Cardiac muscle cell (in vitro differentiated cells and primary cell): ENCODE measurements at places on chromosomes 11 and 22.

DNA sequence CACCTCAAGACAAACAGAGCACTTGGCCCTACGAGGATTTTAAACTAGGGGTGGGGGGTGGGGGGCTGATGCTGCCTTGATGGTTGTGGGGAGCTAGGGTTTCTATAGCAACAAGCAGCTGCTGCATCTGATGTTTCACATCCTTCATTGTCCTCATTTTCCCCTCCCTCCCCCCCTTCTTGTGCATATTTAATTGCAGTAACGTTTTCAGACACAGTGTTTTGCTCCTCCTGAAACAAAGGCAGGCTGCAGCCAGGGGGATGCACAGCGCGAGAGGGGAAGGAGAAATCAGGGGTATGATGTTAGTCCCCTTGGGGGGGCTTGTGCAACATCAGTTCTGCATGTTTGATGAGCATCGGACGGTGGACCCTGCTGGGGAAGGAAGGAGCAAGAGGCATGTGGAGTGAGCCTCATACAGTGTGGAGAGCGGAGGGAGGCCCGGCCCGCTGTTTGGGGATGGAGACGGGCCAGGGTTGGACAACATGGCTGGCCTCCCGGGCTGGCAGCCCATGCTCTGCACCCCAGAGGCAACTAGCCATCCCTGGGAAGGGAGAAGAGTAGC, 208.3 kb downstream of the CEP164 start:
- DNase-seq, result no peak

- peak; percentile 42 for DNase-seq
These were observed 9.0 kb upstream of the BID start for GRCh38 chr22:17783312-17783711.

GRCh38 chr22:31897842-31898805, 46.2 kb upstream of the YWHAH start:
- no peak for DNase-seq

- DNase-seq, result no peak
These were observed 56.8 kb downstream of the CD82 start for GRCh38 chr11:44622190-44622650.

DNA sequence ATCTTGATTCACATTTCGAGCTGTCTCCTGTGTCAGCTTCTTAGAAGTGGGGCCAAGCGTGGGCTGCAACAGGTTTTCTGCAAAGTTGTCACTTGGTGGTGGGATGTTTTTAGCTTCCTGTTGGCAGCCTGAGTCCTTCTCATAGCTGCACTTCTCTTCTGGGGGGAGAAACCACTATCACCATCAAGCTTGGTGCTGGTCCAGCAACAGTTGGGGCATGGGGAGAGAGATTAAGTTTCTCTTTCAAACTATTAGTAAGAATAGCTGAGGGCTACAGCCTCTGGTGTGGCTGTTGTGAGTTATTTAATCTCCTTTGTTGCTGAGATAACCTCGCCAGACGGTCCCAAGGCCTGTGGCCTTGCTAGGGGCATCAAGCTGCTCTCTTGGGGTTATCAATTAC, 123.3 kb upstream of the CRYBB3 start:
- no peak for DNase-seq

- DNase-seq, result peak; percentile 27
These were observed 6.1 kb upstream of the ZBTB16 start for GRCh38 chr11:114053406-114053805.

DNA sequence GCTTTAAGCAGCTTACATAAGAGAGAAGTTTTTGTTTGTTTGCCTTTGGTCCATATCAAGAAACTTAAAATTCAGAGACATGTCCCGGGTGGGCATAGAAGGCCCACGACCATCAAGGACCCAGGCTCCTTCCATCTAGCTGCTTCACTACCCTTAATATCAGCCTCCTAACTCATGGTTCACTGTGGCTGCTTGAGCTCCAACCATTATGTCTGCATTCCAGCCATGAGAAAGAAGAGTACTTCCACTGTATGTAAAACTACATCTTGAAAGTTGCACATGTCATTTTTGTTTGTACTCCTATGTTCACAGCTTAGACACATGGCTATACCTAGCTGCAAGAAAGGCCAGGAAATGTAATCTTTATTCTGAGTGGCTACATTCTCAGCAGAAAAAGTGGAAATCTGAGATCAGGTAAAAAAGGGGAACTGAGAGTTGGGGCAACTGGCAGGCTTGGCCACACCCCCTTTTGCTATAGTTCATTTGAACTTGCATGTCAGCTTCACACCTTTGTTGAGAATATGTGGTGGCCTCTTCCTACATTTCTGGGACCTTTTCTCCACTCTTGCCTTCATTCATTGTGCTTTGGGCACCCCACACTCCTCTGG, 81.3 kb upstream of the TP53I11 start:
- DNase-seq, result no peak

DNA sequence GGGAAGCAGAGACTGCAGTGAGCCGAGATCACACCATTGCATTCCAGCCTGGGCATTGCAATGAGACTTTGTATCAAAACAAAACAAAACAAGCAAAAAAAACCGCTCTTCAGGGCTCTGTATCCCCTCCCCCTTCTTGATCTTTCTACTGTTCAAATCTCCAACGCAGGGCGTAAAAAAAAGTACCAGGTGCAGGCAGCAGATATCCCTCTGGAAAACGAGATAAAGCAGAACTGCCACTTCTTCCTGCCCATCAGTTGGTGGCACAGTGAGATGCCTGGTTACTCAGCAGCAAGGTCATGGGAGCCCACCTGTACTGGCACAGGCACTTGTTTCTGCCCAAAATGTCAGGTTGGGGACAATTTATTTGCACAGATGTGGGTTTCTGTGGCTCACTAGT, 11.2 kb downstream of the CCS start:
- DNase-seq, result no peak

DNA sequence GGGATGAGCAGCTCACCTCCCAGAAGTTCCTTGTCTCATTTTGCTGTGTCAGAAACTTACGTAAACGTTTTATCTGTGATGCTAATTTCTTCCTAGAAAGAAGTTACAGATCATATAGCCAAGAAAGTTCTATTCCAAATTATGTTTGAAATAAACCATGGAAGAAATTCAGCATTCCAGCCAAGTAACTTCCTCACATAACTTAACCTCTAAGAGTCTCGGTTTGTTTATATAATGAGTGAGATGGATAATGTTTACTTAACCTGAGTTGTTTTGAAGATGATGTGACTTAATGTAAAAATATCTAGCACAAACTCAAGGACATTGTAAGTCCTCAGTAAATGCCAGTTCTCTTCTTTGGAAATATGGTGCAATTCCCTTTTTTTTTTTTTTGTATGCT, 8.9 kb upstream of the MUC15 start:
- DNase-seq, result no peak

DNA sequence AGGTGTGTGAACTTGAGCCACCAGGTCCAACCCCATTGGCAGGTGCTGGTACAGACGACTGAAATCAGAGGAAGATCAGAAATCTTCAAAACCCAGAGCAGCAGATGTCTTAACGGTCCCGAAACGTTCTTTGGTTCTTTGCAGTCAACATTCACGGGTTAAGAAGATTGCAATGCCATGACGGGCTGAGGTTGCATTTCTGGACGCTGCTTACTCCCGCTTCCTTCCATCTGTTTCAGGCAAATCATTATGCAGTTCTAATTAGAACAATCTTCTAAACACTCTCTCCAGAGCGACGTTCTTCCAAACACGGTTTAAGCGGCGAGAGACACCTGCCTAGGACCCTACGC, 492 bp upstream of the LUZP2 start:
- peak; percentile 15 for DNase-seq

GRCh38 chr11:5291207-5291838, 10.4 kb downstream of the OR51B4 start:
- DNase-seq, result peak; percentile 23

DNA sequence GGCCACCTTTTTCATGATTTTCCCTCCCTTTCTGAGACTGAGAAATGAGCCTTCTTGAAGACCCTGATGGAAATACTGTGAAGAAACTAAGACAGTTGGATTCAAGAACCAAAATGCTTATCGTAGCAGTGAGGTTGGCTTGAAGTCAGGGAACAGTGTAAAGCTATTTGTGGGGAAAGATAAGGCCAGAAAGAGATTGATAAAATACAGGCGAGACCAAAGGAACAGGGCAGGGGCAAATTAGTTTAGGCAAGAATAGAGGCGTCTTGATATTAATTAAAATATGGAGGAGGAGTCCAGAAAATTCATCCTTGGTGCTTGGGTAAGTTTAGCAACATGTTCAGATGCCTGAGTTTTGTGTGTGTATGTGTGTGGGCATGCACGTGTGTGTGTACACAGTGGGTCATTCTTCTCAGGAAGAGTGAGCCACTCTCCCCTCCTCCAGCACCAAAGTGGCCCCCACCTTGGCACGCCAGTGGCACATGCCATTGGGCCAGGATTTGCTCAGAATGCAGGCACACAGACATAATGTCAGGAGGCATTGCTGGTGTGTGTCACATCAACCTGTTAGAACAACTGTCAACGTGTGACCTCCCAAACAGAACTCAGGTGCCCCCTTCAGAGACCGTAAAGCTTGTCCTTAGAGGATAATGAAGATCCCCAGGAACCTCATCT, 3.9 kb upstream of the EHF start:
- DNase-seq, result no peak

- DNase-seq, result no peak
These were observed 120.1 kb downstream of the INSC start for GRCh38 chr11:15234796-15235195.

DNA sequence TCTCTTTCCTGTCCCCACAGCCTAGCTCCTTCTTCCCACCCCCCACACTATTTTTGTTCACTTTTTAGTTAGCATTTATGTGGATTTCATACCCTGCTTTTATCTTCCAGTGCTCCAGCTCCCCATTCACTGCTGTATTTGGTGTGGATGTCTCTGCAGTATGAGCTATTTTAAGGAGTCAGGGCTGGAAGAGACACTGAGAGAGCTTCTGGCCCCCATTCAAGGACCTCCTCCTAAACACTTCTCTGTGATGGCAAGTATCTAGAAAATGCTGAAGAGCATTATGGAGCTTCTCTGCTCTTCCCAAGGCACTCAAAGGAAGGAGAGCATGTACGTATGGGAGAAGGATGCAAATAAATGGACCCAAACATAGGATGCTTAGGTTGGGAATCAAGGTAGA, 79.5 kb downstream of the RAB30 start:
- DNase-seq, result no peak

DNA sequence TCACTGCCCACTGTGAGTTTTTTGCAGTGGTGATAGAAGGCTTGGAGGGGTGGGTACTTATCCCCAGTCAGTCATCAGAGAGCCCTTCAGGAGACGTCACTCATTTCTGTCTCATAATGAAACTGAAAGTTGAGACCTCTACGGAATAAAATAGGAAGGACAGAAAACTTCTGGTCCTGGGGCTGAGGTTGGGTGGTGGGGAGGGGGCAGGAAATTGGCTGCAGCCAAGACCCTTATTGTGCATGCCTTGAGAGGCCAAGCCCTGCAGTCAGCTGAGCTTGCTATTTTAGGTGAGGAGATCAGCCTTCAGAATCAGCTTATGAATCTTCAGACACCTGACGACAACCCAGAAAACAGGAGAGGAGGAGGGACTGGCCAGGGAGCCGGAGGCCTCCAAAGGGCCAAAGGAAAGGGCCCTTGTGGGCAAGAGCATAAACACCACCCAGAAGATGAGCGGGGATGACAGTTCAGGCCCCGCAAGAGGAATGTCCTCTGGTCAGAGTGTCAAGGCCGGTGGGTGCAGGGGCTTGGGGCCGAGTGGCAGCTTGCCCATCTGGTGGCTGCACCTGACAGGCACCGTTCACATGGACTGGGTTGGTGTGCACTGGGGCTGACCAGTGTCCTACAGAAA, 17.9 kb upstream of the ADA2 start:
- DNase-seq, result no peak

- peak; percentile 68 for DNase-seq
These were observed 573 bp downstream of the PPFIA1 start for GRCh38 chr11:70270877-70271648.

- no peak for DNase-seq
These were observed 43.8 kb downstream of the TRIOBP start for GRCh38 chr22:37740455-37741311.

- no peak for DNase-seq
These were observed 102.4 kb downstream of the WT1 start for GRCh38 chr11:32332990-32333319.

DNA sequence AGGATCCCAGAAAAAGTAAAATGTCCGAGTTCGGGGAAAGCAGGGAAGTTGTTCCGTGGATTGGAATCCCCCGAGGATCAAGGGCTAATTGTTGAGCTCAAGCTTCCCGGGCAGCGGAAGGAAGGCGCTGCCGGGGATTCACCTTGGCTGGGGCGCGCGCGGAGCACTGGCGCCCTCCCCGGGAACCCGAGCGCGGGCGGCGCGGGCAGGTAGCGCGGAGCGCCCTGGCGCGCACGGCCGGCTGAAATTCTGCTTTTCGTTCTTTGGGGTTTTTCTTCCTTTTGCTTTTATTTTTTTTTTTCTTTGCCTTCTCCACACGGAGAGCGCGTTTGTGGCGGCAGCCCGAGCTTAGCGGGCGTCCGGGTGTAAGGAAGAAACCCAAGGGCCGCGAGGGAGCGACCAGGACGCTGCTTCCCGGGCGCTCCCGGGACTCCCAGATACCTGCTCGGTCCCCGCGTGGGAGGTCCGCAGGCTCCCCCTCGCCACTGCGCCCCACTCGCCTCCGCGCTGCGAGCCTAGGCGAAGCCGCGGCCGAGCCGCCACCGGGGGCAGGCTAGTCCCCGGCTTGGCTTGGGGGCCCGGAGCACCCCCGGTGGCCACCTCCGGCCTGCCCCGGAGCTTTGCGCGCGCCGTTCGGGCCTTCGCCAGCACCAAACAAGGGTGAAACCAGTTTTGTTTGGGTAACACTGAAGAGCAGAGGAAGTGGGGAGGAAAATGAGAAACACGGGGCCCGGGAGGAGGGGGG, 4.8 kb upstream of the IGF2 start:
- DNase-seq, result peak; percentile 44

DNA sequence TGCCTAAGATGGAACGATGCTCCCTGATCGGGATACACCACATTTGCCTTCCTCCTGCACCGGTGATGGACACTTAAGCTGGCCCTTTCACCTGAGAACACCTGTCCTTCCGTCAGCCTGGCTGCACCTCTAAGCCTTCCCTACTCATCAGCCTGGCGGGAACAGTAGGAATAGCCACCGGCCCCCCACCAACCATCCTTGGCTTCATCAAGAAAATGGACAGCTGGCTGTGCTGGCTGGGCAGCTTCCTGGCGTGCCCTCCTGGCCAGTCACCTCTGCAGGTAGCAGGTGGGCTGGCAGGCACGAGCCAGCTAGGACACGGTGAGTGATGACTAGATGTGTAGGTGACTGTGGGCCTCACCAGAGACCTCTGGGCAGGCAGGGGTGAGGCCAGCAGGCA, 142.8 kb downstream of the CTTN start:
- no peak for DNase-seq

DNA sequence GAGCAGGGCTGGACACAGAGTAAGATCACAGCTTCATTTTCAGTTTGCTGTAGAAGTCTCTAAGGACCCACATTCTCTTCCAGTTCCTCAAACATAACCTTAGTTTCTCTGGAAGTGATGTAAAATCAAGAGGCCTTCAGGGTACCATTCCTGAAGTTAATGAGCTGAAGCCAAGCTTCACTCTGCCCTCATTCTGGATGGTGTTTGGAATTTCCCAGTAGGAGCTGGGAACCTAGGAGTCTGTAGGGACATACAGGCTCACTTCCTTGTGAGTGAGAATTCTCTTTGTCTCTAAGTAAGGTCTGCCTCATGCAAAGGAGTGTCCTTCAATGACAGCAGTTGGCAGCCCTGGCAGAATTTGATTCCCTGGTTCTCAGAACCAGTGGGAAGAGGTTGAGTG, 142.4 kb upstream of the NARS2 start:
- no peak for DNase-seq
